H7 (cell line): ENCODE measurements at places on chromosomes 1 and 21.

- peak; percentile 49 for DNase-seq
These were observed 154.6 kb downstream of the FOXD2 start for GRCh38 chr1:47592296-47593012.

- DNase-seq = peak; percentile 65
These were observed 1.2 kb downstream of the HPDL start for GRCh38 chr1:45327644-45328515.

DNA sequence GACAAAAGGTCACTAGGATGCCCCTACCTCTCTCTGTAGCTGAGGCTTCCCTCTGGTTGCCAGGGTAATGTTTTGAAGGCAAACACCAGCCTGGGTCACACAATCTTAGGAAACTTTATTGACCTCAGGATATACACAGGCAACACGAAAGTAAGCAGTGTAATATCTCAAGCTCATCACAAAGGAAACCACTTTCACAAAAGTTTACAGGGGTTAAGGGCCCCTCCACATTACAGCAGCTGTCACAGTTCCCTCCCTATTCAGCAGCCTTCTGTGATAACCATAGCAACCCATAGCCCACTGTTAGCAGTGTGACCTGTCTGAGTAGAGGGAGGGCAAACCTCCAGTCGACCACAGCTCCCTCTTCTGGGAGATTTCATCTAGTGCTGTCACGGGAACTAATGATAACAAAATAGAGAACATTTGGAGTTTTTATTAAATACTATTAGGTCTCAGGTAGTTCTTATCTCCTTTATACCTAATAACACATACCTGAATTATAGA, 149.8 kb downstream of the PTPRC start:
- DNase-seq = peak; percentile 24

GRCh38 chr1:157951230-157951629, 42.2 kb upstream of the KIRREL1 start:
- DNase-seq = no peak

- DNase-seq = no peak
These were observed 158.8 kb upstream of the SGIP1 start for GRCh38 chr1:66375125-66375524.

DNA sequence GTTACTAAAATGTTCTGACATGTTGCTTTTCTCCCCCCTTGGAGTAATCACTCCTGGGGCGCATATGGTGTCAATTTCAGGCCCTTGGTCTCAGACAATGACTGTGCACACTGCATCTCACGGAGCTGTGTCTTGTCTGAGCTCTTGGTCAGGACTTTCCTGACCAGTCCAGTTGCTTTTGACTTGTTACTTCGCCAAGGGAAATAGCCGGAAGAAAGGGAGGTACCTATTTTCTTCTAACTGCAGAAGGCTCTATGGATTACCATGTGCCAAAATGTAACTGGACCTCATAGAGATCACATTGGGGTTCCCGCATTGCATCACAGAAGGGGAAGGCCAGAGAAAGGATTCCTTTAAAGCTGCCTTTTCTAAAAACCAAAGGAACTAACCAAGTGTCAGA, 68.6 kb downstream of the SPAG17 start:
- DNase-seq = no peak

DNA sequence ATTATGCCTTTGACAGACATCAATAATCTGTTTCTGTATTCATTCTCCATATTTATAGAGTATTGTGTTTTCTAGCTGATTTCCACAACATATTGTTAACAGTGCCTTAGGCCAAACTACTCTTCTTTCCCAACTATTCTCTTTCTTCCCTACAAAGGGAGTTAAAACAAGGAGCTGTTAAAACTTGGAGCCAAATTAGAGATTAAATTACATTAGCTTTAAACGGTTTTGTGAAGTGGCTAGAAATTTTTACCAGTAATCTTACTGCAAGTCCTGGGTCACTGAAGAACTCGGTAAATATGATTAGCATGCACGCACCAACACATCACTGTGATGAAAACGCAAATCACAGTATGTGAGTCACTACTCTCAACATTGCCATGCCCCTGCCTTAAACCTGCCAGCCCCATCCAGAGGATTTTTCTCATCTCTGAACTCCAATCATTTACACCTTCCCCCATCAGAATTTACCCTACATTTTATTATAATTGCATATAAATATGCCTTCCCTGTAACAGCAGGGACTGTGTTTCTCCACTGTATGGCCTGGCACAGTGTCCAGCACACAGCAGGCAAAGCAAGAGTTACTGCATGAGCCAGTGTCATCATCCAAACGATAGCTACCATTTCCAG, 1.5 kb upstream of the PRDX6 start:
- DNase-seq = no peak

- peak; percentile 91 for DNase-seq
These were observed at the start of gene B3GALT5 for GRCh38 chr21:39612233-39613040. Gene B3GALT5 (plus strand): TSS chr21:39612940. CDS start chr21:39660560, 47,620 bp downstream.

DNA sequence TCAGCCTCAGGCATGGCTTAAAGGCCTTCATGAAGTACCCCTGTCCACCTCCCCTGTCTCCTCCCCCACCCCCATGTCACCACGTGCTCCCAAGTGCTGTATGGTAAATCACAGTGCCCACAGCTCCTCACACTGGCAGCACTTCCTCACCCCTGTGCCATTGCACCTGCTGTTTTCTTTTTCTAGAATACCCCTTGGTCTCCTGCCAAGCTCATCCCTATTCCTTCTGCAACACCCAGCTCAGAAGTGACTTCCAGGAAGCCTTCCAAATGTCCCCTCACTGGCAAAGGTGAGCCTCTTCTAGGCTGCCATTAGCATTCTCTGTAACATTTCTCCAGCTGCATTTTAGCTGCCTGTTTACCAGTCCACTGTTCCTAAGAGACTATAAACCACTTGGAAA, 9.4 kb downstream of the AKNAD1 start:
- DNase-seq = no peak

DNA sequence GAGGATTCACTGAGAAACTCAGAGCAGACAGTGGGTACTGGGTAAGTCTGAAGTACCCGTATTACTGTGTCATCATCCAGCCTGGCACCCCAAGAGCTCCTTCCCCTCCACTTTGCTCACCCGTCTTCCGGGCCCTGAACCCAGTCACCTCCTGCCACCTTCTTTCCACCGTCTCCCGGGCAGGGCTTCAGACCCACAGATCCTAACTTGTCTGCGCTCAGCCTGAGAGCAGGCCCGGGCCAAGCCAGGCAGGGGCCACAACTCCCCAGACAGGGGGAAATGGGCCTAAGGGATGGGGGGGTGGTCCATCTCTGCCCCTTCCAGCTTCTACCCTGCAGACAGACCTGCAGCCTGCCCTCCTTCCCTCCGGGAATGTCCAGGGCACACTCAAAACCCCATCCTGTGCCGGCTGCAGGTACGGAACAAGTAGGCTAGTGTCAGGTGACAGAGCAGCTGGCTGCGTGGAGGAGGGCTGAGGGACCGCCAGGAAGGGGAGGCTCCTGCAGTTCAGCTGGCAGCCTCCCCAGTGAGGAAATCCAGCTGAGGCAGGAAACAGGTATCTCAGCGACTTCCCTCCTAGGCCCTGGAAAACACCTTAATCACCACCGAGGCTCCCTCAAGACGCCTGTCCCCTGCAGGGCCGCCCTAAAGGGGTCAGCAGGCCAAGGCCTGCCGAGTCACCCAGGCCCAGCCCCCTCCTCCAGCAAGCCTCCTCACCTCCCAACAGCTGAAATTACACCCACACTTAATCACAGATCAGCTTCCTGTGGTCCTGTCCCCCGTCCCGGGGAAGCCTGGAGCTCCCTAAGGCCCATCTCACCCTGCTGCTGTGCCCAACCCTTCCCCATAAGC, 3.5 kb downstream of the HSPG2 start:
- DNase-seq = peak; percentile 82

GRCh38 chr1:13478692-13479091, 35.1 kb downstream of the LRRC38 start:
- no peak for DNase-seq

- DNase-seq = peak; percentile 32
These were observed 32.6 kb downstream of the UBE4B start for GRCh38 chr1:10065344-10065685.

- peak; percentile 82 for DNase-seq
These were observed 106.5 kb upstream of the SLC44A3 start for GRCh38 chr1:94713472-94714141.

DNA sequence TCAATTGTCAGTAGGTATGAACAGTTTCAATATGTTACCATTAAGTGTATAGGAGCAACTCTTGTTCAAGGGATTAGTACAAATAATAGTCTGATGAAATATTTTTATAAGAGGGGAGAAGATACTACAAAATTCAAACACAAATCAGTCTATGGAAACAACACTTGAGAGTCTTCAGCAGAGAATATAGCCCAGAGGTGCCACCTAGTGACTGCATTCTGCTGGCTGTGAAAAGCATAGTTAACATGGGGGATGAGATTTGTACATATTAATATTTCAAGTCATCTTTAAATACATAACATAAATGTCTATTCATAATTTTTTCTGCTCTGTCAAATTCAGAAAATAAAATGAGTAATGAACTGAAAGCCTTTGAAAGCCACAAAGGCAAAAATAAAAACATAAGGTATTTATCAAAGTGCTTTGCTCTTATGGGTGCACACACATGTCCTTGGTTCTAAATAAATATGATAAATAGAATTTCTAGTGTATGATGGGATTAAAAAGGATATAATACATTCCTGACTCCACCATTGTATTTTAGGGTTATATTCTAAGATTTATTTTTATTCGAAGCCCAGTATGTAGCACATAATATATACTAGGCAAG, 440.9 kb upstream of the ZRANB2 start:
- peak; percentile 12 for DNase-seq

GRCh38 chr1:37620707-37621106, 14.0 kb downstream of the RSPO1 start:
- DNase-seq = no peak

- DNase-seq = no peak
These were observed 13.2 kb upstream of the SLC2A1 start for GRCh38 chr1:42971841-42972291.

DNA sequence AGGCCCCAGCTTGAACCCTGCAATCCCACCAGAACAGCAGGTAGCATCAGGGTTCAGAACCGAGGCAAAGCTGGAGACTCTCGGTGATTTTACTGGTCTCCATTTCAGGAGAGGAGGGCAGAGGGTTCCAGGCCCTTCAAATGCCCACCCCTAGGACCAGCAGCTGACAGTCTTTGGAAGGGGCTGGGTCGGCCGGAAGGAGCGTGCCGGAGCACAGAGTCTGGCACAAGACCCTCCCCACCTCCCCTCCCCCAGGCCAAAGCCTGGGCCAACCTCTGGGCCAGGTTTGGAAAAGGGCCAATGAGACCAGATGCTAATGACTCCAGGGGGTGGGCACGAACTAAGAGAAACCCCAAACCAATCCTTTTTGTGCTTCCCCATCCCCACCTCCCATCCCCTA, 6.9 kb downstream of the FBXO2 start:
- DNase-seq = no peak

DNA sequence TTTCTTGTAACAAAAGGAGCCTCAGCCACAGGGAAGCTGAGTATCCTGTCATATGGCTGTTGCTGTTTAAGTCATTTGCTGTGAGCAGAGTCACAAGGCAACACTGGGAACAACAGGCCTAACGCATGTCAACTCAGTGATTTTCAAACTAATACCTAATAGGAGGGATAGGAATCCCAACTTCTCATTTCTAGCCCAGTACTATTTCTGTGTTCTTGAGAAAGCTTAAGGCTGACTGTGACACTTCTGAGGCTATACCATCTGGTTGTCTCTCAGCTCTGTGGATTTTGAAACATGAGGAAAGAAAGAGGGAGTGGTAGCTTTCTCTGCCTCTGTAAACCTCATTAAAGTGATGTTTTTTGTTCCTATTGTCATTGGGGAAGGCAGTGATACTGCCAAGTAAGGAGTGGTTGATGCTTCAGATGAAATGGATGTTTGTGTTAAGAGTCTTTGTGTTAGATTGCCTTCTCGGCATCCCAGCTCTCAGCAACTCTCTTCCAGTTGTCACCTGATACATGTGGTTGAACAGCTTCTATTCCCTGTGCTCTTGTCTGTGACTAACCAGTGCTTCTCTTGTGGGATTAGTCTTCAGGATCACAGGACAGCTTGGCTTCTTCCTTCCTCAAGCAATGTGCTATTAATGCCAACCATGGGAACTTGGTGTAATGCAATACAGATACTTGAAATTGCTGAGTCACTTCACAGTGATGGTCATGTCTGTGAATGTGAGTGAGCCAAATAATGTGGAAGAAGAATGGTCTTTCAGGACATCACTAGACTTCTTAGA, 166.8 kb upstream of the IVNS1ABP start:
- no peak for DNase-seq

DNA sequence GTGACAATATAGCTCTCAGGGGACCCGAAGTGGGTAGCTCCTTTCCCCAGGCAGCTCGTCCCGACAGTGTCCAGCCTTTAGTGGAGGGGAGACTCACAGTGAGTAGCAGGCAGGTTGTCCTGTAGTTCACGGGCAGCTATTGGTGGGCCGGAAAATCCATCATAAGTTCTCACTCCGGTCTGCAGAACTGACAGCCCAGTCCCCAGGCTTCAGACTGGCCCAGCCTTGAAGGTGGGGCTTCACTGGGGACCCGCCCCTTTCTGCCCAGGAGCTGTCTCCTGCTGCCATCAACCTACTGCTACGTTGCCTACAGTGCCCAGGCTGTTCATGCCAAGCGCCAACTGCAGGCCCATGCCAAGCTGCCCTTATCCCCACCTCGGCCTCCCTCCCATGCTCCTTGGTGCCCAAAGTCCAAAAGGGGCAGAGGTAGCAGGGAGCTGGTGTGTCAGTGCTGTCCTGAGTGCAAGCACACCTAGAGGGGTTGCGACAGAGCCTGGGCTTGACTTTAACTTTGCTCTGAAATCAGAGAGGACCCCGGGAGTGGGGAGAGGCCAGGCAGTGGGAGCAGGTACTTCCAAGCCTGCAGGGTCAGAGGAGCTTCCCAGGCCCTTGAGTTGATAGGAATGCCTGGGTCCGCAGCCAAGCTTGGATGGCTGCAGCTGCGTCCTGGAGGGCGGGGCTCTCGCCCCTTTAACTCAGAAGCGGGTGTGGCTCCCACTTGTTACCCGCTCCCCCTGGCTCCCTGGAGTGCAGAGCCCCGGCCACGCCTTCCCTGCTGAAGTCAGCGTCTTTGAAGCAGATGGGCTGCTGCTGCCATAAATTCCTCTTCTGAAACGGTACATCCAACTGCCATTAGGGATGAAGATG, 1144.3 kb upstream of the NCAM2 start:
- peak; percentile 16 for DNase-seq

DNA sequence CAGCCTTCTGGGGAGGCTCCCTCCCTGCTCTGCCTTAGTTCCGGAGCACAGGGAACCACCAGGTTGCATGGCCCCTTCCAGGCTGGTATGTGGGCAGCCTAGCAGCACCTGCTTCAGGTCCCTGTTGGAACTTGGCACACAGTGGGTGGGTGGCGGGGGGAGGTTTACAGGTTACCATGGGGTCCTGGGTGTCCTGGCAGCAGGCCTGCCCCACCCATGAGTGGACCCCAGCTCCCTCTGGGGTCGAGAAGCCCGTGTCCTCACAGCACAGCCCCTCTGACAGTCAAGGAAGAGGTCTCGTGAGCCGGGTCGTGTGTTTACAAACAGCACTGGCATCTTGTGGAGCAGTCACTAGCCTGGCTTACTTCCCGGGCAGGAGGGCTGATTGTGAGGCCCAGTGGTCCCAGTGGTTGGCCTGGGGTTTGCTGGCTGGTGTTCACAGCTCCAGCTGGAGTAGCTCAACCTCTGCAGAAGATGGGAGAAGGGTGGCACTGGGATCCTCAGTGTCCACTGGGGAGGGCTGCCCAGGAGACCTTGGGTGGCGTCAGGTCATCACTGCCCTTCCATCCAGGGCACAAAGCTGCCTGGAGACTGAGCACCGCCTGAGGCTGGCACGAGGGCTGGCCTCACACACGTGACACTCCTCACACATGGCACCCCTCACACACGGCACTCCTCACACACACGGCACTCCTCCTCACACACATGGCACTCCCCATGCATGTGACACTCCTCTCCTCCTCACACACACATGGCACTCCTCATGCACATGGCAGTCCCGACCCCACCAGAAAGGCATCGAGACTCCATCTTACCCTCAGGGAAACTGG, 100.9 kb downstream of the RIPK4 start:
- DNase-seq = peak; percentile 25
